ENCODE measurements at places on chromosomes 11 and 22.

GRCh38 chr11:81907996-81908395 is 825.7 kb downstream of the FAM181B start:
- no peak for DNase-seq

GRCh38 chr11:128824191-128825049 is 42.7 kb downstream of the KCNJ1 start:
- DNase-seq = no peak

DNA sequence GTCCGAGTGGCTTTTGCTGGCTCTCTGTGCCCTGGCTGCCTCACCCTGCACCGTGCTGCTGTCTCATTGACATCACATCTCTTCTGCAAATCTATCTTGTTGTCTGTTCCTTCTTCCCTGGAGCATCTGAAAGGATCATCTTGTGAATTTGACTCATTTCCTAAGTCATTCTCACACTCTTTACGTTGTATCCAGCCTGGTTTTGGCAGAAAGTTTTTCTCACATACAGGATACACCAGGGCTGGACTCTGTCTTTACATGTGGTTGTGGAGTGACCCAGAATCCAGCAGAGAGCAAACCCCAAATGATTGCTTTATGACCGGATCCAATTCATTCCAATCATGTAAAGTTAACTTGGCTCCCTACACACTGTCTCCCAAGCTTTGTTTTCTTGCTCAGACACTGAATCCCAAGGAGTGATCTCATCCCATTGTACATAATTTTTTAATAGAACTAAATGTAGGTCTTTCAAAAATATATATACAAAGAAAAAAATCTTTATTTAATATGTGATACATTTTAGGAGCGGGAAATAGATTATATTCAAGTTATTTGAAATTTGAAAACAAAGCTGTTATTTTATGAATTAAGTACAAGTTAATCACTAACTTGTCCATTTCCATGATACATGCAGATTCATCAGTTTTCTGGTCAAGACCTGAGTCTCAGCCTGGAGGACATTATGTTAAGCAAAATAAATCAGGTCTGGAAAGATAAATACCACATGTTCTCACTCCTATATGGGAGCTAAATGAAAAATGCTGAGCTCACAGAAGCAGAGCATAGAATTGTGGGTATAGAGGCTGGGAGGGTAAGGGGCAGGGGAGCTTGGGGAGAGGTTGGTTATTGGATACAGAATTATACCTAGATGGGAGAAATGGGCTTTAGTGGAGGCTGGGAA is 2.9 kb upstream of the RFPL1 start:
- DNase-seq = no peak

DNA sequence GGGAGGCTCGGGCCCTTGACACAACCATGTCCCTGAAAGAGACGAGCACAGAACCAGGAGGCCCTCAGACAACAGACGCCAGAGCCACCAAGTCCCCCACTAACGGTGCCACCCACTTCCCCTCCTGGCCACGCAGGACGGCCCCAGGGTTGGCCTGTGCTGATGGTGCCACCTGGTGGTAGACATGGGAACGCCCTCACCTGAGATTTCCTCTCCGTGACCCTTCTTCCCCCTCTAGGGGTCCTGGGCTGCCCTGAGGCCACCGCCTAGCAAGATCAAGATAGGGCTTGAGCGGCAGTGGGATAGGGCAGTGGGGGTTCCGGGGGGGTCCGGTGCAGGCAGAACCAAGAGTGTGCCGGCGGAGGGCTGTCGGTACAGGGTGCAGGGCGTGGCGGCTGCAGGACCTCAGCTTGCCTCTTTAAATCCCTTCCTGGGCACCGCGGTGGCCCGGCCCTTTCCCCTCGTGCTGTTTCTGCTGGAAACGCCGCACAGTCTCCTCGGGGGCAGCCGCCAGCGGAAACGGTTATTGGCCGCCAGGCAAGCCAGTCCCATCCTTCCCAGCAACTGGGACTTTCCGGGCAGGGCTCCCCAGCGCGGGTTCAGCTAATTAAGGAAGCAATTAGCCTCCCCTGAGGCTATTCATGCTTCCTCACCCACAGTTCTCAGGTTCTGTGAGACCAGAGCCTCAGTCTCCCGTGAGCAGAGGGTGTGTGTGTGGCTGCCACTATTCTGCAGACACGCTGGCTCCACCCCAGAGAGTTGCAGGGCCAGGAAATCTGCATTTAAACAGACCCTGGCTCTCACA is 5.5 kb upstream of the NFAM1 start:
- peak; percentile 79 for DNase-seq

GRCh38 chr11:12968826-12969225 is 40.3 kb upstream of the RASSF10 start:
- DNase-seq = no peak

- peak; percentile 40 for DNase-seq
Measured at GRCh38 chr22:20536590-20537324, 29.3 kb downstream of the MED15 start.
